ENCODE measurements at places on chromosomes 7 and 10.

GRCh38 chr10:14510346-14510745 lies 179.6 kb upstream of the FRMD4A start:
- no peak for DNase-seq

- no peak for DNase-seq
These were observed 137.5 kb downstream of the ZNF365 start for GRCh38 chr10:62511656-62512055.

DNA sequence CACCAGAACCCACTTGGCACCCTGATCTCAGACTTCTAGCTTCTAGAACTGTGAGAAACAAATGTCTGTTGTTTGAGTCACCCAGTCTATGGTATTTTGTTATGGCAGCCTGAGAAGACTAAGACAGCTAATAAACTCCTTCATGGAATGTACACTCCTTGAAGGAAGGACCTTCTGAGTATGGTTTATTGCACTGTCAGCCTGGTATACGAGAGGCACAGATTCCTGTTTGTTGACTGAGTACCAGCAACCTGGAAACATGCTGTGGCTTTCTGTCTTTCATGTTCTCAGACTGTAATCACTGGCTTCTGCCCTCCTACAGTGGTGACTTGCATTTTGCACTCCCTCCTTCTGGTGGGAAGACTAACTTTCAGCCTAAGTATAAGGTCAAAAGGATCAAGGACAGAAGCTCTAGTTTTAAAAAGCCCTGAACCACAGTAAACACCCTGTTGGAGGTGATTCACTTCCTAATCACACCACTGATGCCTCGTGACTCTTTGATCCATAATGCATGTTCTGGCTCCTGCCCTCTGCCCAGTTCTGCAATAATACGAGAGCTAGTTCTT lies 319.0 kb upstream of the NPSR1 start:
- no peak for DNase-seq

DNA sequence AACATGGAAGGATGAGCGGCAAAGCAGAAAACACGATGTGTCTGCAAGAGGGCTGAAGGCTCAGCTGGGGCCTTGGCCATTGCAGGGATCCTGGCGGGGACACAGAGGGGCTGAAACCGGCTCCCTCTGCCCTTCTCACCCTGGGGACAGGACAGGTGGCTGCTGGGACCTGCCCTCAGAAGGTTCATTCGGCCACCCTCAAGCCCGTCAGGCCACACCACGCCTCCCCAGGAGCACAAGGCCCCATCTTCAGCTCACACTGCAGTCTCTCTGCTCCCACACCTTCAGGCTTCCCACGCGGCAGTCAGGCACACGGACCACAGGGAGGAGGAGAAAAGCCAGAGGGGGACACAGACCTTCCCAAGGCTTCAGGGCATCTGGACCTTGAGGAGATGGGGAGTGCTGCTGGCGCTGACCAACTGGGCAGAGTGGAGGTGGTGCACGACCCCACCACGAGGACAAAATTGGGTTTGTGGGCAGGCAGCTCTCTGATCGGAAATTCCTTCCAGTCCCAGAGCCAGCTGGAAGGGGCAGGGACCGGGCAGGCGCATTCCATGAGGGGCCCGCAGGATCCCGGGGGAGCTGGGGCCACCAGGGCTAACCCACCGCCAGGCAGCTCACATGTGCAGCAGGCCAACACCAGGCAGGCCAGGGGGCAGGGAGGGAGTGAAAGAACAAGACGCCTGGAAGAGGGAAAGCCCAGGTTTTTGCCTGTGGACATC lies 104.0 kb downstream of the MAD1L1 start:
- DNase-seq: no peak

DNA sequence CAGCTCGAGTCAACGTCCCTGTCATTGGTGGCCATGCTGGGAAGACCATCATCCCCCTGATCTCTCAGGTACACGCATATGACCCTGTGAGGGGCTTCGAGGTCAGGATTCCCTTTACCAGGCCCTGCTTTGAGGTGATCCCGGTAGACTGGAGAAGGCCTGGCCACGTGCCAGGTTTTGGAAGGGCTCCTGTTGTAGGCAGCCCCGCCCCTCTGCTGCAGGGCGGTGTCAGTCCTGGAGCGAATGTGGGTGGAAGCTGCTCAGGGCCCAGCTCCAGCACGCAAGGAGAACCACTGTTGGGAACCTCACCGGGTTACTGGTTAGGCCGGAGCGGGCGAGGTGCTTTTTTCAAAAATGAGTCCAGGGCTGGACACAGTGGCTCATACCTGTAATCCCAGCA lies 15.6 kb downstream of the MDH2 start:
- no peak for DNase-seq

DNA sequence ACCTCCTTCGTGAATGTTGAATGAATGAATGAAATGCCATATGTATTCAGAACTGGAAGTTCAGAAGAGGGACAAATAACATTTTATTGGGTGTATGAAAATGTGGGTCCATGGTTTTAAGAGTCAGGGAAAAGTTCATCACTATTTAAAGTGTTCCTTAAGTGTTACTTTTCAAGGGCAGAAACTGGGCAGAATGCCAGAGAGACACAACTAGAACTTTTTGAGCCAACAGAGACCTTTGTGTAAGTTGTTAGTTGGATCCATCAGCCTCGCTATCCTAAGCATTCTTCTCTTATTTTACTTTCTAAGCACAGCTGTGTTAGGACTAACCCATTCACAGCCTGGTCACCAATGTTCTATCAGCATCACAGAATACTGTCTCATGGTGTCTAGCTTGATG lies 13.6 kb upstream of the TAF3 start:
- no peak for DNase-seq

- no peak for DNase-seq
These were observed 42.8 kb upstream of the RABGEF1 start for GRCh38 chr7:66697449-66698438.

DNA sequence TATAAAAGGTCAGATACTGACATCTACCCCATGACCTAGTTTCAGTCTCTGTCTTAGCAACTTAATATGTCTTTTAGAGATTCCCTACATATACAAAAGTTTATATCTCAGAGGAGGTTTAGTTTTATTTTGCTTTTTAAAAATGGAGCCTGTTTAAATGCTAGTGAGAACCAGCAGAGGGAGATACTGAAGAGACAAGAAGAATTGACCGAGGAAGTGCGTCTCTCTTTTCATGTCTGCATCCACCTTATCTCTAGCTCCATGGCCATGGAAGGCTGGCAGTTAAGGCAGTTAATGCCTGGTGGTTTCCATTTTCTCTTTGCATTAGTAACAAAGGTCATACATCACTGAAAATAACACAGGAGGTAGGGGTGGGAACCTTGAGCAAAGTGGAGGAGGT lies 10.7 kb downstream of the SUV39H2 start:
- no peak for DNase-seq

GRCh38 chr7:129752760-129753159 lies 141.2 kb downstream of the NRF1 start:
- DNase-seq: no peak

DNA sequence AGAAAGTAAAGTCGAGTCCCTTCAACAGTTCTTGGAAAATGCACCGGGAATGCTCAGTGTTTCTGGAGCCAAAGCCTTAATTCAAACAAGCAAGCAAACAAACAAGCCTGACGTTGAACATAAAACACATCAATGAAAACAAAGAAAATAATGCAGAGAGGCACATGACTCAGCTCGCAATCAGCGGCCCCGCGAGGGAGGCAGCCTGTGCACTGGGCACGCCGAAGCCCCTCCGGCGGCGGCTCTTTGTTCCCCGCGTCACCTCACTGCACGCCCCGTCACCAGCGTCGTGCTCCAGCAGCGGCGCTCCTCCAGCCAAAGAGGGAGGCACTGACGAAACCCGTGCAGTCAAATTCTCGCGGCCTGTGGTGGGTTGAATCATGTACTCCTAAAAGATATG lies 151.5 kb downstream of the DNAJB6 start:
- DNase-seq: no peak

- DNase-seq: no peak
These were observed 38.9 kb downstream of the CYP51A1 start for GRCh38 chr7:92095380-92095779.

DNA sequence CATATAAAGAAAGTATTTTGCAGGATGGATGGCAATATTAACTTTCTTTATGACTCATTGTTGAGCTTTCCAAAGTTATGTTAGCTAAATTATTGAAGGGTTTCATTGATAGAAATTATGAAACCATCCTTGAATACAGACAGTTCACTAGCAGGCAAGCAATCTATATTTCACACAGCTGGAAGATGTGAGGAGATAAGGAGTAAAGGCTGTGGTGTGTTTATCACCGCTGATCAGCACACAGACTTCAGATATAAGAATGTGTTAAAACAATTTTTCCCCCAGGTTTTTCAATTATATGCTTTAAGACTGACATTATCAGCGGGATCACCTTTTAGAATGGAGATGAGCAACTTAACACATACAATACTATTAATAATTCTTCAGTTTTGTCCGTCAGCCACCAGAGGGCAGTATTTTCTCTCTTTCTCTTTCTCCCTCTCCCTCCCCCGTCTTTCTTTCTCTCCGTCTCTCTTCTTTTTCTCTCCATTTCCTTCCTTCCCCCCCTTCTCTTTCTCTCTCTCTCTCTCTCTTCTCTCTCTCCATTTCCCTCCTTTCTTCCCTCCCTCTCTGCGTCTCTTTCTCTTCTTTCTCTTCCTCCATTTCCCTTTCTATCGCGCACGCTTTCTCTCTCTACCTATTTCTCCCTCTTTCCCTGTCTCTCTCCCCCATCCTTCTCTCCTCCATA lies 62.9 kb upstream of the FAM171A1 start:
- no peak for DNase-seq

GRCh38 chr7:55537458-55537990 lies 34.8 kb downstream of the VOPP1 start:
- no peak for DNase-seq

GRCh38 chr10:36738738-36739431 lies 386.5 kb upstream of the ANKRD30A start:
- no peak for DNase-seq

DNA sequence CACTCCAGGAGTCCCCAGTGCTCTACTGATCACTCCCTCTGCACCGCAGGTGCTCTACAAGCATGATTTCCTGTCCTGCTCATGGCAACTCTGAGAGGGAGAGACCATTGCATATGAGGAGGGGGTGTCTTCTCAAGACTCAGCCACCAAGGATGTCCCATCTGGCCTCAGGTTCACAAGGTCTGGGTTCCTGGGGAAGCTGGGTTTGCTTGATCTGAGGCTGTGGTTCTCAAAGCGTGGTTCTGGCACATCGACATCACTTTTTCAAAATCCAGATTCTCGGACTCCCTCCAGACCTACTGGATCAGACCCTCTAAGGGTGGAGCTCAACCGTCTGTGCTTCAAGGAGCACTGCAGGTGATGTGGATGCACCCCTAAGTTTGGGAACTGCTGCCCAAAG lies 247.5 kb downstream of the PLXNA4 start:
- DNase-seq: no peak

DNA sequence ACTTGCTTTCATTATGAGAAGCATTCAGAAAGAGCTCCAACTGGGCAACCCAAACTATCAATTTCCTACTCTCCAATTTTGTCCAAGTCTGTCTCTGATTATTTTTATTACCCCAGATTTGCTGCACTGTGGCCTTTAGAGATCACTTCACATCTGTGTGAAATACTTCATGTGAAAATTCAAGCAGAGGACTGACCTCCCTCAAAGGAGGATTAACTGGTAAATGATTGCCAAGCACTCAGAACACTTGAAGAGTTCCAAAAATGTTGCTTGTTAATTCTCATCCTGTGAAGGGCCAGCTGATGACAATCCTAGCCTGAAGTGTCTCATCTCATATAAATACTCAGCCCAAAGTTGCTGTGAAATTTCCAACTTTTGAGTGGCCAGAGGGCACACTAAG lies 182.8 kb upstream of the DGKB start:
- no peak for DNase-seq

DNA sequence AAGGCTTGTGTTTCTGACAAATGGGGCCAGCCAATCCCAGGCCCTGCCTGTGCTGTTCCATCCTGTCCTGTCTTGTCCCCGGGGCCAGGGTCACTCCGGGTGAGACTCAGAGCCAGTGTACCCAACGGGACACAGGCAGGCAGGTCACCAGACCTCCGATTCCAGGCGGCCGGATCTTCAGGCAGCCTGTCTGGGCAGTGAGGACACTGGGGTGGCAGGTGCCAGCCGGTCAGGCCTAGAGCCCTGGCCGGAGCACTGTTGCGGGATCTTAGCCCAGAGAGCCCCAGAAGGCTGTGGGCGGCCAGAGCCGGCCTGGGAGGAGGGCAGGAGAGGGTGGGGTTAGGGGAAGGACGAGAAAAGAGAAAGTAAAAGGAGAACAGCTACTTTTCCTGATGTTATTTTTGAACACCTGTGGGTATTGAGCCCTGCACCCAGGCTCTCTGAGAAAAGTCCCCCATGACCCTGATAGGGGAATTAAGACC lies 134.3 kb upstream of the TNRC18 start:
- DNase-seq: no peak

DNA sequence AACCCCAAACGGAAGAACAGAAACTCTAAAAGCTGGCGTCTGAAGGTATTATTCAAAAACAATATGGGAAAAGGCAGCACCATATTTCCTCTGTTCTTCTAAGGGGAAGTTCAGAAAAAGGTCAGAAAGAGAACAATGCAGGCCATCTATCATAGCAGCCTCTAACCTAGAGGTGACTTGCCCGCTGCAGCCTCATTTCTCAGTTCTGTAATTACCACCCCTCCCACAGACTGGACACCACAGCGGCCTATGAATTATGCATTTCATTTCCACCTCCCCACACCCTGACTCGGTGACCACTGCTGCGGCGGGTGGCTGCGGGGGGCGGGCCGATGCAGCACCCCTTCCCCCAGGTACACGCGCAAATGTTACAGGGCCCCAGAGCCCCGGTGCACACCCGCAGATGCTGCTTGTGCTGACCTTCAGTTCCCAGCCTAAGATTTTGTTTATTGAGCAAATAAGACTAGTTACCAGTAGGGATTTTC lies 125.5 kb downstream of the CLEC2L start:
- no peak for DNase-seq

Data from stimulated activated CD4-positive, alpha-beta T cell treated with anti-CD3 and anti-CD28 coated beads, TNF-alpha, amount 100 ng/mL, for 1 hour (primary cell).